Thyroid gland (tissue), 4 donors: ENCODE measurements at places on chromosomes 7 and 10. TPM values are rescaled to one million over a fixed set of nuclear protein-coding genes. Genes with fewer than 3 reads are reported as not detected.

KCP gene
- total RNA-seq: 0.93 TPM

TRPV5 gene
- total RNA-seq: not detected

SPDYE6 gene
- not detected for total RNA-seq

ERCC6 gene
- total RNA-seq: 34.3 TPM

FZD1 gene
- total RNA-seq: 110 TPM

PAX2 gene
- not detected for total RNA-seq

GRCh38 chr10:95566136-95566535 lies 5.0 kb upstream of the SORBS1 start:
- no peaks in the 10 kb centered on the region for H3K36me3 ChIP-seq
- DNase-seq: no peak
- H3K27ac ChIP-seq: no peak overlapping the region
- H3K4me1 ChIP-seq: peaks cover 4% of the 10 kb centered on the region

GRCh38 chr7:5419539-5420066 lies 4.0 kb downstream of the TNRC18 start:
- peaks cover 29% of the 10 kb centered on the region for H3K4me1 ChIP-seq
- no peaks in the 10 kb centered on the region for H3K27me3 ChIP-seq
- DNase-seq: peak; percentile 42
- peak overlapping the region; percentile 99 for H3K4me3 ChIP-seq

DNA sequence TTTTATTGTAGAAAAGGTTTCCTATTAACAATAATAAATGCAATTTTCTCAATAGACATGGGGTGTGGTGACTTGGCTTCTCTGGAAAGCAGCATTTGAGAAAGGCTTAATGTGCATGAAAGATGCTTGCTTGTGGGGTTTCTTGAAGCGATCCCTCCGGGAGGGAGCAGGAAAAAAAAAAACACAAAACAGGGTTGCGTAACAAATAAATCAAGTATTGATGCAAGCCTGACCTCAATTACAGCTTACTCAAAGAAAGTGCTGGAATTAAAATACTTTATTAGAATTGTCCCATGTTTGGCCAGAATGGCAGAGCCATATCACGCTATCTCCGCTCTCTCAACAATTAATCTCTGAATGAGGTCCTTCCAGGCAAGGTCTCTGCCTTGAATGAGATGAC lies 1612.5 kb downstream of the REEP3 start:
- DNase-seq: no peak
- no peak overlapping the region for H3K27ac ChIP-seq
- H3K4me1 ChIP-seq: no peaks in the 10 kb centered on the region

GRCh38 chr7:132240821-132241422 lies 335.3 kb downstream of the PLXNA4 start:
- H3K27me3 ChIP-seq: no peaks in the 10 kb centered on the region
- H3K4me3 ChIP-seq: no peak overlapping the region
- H3K36me3 ChIP-seq: no peaks in the 10 kb centered on the region
- no peak for DNase-seq

DNA sequence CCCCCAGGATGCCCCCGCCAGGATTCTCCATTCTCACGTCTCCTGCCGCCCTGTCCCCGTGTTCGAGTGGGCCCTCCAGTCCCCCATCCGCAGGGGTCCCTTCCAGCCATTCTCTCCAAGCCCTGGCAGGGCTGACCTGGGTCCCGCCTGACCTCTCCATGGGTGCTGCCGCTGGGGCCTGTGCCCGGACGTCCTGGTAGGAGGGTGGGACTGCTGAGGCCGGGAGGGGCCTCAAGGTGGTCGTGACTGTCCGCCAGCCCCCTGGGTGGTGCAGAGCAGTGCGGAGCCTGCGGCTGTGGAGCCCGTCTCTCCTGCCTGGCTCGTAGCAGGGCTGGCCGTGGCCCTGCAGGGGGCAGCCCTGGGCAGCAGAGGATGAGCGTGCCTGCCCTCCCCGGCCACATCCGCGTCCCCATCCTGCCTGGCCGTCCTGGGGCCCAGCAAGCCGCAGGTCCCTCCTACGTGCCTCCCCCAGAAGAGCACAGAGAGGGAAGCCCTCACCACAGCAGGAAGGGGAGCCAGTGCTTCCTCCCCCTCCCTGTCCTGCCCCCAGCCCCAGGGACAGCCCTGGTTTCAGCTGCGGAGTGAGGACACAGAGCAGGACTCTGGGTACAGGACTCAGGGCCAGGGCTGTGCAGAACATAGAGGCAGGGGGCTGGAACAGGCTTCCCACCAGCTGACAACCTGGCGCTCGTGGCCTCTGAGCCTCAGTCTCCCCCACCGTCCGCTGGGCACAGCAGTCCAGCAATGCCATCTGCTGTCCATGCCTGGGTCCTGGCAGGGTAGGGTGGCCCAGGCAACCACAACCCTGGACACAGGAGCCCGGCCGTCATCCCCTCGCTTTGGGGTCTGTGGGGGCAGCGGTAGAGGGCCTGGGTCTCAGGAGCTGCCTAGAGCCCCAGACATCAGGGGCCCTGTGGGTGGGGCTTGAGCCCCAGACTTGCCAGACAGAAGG lies 1.5 kb upstream of the GRIFIN start:
- H3K27ac ChIP-seq: no peak overlapping the region
- DNase-seq: peak; percentile 35
- H3K27me3 ChIP-seq: no peaks in the 10 kb centered on the region
- H3K36me3 ChIP-seq: no peaks in the 10 kb centered on the region

GRCh38 chr7:51455086-51455485 lies 138.5 kb upstream of the COBL start:
- no peaks in the 10 kb centered on the region for H3K27me3 ChIP-seq
- DNase-seq: no peak
- H3K4me1 ChIP-seq: no peaks in the 10 kb centered on the region
- H3K36me3 ChIP-seq: no peaks in the 10 kb centered on the region
- H3K4me3 ChIP-seq: no peak overlapping the region
- no peak overlapping the region for H3K27ac ChIP-seq

DNA sequence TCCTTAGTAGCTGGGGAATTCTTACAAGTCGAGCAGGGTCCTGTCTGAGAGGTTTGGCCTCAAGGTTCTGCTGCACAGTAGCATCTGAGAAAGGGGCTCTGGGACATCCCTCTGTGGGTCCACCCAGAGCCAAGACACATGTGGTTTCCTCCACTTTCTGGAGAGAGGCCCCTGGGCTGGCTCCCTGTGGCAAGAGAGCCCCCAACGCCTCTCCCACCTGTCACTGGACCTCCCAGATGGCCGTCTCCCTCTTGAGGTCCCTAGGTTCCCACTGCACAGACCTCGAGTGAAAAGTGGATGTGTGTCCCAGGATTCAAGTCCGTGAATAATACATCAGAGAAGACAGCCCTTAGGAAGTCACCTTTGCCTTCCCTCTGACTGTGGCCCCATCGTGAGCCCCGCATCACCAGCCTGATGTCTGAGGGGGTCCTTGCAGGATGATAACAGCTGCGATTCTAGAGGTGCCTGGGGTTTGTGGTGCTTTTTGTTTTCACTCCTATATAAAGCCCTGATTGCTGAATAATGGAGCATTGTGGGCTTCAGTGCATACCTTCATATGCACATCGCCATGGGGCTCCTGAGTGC lies 319.0 kb downstream of the GLRX3 start:
- no peaks in the 10 kb centered on the region for H3K27me3 ChIP-seq
- no peak overlapping the region for H3K4me3 ChIP-seq
- no peak overlapping the region for H3K27ac ChIP-seq
- H3K4me1 ChIP-seq: no peaks in the 10 kb centered on the region
- DNase-seq: no peak

DNA sequence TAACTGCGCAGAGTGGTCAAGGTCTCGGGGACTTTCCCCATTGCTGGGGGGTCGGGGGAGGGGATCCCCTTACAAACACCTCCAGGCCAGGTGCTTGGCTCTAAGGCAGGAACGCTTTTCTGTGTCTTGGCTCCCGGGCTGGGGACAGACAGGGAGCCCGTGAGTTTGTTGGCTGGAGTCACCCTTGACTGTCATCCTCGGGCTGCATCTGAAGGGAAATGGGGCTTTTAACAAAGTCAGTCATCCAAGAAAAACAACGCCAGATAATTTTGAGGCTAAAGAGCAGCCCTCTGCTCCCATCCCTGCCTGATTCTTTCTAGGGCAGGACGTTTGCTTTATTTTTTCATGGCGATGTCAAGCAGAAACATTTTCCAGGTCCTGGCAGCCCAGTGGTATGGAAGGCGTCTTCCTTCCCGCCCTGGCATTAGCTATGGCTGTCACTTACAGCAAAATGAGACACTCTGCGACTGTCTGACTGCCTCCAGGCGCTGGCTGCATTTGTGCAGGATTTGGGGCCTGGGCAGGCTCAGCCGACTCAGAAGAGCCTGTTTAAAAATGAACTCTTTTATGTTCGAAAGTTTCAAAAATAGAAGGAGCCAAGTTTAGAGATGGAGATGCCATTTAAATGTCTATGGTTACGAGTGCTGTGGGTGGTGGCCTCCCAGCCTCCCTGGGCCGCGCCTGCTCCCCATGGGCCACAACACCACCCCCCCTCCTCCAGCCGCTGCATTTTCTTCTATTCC lies 54.7 kb upstream of the TNS3 start:
- H3K36me3 ChIP-seq: no peaks in the 10 kb centered on the region
- no peak for DNase-seq
- peak overlapping the region; percentile 28 for H3K27ac ChIP-seq

DNA sequence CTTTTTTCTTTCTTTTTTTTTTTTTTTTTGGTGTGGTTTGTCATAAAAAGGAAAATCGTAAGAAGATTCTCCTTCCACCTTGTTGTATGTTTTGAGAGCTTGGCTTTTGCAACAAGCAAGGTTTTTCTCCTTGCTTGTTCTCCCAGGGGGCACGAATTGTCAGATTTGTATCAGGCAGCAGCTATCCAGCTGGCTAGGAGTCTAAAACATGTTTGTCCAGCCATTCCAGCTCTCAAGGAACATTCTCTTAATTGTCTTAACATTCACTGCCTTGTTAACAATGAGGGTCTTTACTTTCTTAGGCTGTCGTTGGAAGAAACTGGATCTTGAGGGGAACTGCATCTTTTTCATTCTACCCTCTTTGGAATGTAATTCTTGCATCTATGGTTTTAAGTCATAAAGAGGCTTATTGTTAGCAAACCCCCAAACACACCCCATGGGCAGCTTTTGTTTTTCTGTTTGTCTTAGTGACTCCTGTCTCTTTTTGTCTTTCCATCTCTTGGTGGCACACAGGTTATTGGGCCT lies 14.6 kb downstream of the SHTN1 start:
- no peak overlapping the region for H3K27ac ChIP-seq
- H3K27me3 ChIP-seq: no peaks in the 10 kb centered on the region
- H3K36me3 ChIP-seq: no peaks in the 10 kb centered on the region
- no peaks in the 10 kb centered on the region for H3K4me1 ChIP-seq
- no peak for DNase-seq

DNA sequence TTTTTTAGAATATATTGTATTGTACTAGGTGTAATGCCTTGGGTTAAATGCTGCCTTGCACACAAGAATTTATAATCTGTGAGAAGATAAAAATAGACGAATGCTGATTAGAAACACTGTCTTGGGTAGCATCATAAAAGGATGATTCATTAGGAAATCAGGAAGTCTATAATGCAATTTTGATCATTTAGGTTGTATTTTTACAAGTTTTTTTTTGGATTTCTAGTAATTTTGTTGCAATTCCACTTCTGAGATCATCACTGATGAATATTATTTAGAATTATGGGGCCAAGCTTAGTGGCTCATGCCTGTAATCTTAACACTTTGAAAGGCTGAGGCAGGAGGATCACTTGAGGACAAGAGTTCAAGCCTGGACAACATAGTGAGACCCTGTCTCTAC lies 29.6 kb downstream of the WBP1L start:
- H3K36me3 ChIP-seq: no peaks in the 10 kb centered on the region
- H3K4me3 ChIP-seq: no peak overlapping the region
- H3K4me1 ChIP-seq: peaks cover 87% of the 10 kb centered on the region
- DNase-seq: no peak
- no peaks in the 10 kb centered on the region for H3K27me3 ChIP-seq

DNA sequence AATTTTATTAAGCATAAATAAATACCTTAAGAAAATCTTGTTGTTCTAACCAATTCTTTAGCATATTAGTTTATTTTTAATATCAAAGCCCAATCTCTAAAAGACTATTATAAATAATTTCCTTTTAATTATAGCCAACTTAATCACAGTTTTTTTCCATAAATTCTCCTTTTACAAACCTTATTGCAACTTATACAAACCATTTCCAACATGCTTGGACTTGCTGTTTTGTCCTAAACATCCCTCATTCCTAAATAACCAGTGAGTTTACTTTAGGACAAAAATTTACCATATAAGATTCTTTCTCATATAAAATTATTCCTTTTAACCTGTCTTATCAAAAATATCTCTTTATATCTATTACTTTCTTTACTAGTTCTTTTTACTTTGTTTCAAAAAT lies 25.2 kb upstream of the LSM8 start:
- no peak overlapping the region for H3K27ac ChIP-seq
- H3K36me3 ChIP-seq: no peaks in the 10 kb centered on the region
- DNase-seq: no peak
- H3K27me3 ChIP-seq: no peaks in the 10 kb centered on the region

GRCh38 chr7:148615085-148615730 lies 24.6 kb downstream of the C7orf33 start:
- no peak overlapping the region for H3K4me3 ChIP-seq
- H3K4me1 ChIP-seq: no peaks in the 10 kb centered on the region
- DNase-seq: no peak
- no peak overlapping the region for H3K27ac ChIP-seq
- H3K27me3 ChIP-seq: no peaks in the 10 kb centered on the region

GRCh38 chr7:11207565-11207964 lies 233.9 kb downstream of the PHF14 start:
- no peak overlapping the region for H3K4me3 ChIP-seq
- no peaks in the 10 kb centered on the region for H3K4me1 ChIP-seq
- H3K27me3 ChIP-seq: no peaks in the 10 kb centered on the region

DNA sequence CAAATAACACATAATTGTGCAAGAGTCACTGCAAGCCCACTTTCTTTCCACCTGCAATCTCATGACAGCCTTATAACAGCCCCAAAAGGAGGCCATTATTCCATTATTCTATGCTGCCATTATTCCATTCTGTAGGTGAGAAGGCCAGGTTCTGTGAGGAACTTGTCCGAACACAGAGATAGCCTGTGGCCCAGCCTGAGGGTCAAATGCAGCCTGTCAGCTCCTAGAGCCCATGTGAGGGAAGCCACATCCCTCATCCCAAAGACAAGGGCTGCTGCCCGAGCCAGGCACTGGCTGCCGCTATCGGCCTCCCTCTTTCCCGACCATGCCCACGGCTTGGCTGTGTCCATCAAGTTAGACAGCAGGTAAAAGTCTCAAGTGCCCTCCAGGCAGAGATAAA lies 24.1 kb upstream of the C10orf71 start:
- DNase-seq: no peak
- no peak overlapping the region for H3K27ac ChIP-seq
- H3K4me3 ChIP-seq: no peak overlapping the region

- DNase-seq: no peak
- peaks cover 47% of the 10 kb centered on the region for H3K36me3 ChIP-seq
- no peak overlapping the region for H3K4me3 ChIP-seq
- no peak overlapping the region for H3K27ac ChIP-seq
- no peaks in the 10 kb centered on the region for H3K4me1 ChIP-seq
Measured at GRCh38 chr7:44693641-44694313, 54.9 kb upstream of the ZMIZ2 start.

DNA sequence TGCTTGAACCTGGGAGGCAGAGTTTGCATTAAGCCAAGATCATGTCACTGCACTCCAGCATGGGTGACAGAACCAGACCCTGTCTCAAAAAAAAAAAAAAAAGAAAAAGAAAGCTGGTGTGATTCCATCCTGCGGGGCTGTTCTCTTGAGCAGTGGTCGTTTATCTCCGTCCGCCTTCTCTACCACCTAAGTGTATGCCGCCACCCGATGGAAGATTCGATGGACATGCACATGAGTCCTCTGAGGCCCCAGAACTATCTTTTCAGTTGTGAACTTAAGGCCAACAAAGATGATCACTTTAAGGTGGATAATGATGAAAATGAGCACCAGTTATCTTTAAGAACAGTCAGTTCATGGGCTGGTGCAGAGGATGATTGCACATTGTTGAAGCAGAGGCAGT lies 65.7 kb downstream of the ABRAXAS2 start:
- DNase-seq: no peak
- H3K36me3 ChIP-seq: no peaks in the 10 kb centered on the region
- peaks cover 11% of the 10 kb centered on the region for H3K4me1 ChIP-seq
- H3K27me3 ChIP-seq: no peaks in the 10 kb centered on the region
